Dorsolateral prefrontal cortex (tissue), 122 donors: ENCODE measurements at places on chromosomes 2 and 18.

DNA sequence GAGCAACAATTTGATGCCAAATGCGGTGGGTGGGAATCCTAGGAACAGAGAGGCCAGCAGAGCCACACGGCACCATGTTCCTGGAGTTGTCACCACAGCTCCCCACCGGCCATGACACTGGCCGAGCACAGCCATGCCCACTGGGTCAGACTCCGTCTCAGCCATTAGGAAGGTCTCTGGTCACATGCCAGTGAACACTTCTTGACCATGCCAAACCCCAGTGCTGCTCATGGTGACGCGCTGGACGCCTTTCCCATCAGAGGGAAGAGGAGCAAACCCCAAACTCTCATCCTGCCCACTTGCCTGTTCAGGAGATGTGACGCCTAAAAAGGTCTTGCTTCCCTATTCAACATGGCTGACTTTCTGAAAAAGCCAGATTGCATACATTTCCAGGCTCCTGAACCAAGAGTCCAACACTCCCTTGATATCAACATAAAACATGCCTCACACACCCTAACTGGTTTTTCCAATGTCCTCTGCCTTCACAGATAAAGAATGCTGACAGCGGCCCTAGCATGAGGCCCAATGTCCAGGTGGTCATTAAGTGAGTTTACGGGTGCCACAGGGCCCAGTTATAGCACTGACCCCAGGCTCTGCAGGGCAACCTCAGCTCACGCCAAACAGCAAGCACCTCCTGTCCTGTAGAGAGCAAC, 31.9 kb downstream of the TFCP2L1 start:
- no peak for DNase-seq

GRCh38 chr2:212030709-212031108, 507.9 kb downstream of the ERBB4 start:
- DNase-seq, result no peak

GRCh38 chr2:122749405-122749804, 994.0 kb downstream of the TSN start:
- DNase-seq, result no peak

DNA sequence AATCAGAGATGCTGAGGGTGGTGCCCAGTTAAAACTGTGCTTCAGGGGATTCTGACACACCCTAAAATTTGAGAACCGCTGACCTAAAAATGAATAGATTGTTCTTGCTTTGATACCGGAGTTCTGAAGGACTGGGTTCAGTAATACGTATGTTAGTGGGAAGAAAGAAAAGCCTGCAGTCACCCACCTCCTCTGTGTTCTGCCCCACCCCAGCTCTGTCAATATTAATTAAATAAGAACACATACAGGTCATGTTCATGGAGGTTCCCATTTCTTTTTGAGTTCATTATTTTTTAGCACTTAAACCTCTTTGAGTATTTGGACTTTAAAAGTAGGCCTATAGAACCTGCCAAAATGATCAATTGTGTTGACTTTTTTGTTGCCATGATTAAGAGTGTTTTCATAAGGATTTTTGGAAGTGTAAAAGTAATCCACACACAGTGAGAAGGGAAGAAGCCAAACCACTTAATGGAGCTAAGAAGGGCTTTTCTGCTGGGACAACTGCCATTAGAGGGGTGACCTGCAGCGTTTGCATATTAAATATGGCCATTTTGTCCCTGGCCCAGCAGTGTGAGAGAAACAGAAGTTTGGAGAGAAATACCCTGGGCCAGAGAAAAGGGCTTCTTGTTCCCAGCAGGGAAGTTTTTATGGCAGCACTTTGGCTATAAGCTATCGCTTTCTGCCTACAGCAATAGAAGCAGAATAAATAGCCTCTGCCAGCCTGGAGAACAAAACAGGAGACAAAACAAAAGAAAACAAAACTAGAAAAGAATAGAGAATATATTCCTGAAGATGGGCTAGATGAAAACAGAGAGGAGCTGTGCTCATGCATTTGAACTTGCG, 80.7 kb upstream of the RNF152 start:
- no peak for DNase-seq

- DNase-seq, result no peak
Measured at GRCh38 chr18:25341831-25342230, 10.1 kb downstream of the ZNF521 start.

GRCh38 chr2:101047075-101047766, 45.1 kb downstream of the RPL31 start:
- DNase-seq, result no peak

- DNase-seq, result no peak
Measured at GRCh38 chr2:127552336-127552735, 16.9 kb downstream of the MYO7B start.

DNA sequence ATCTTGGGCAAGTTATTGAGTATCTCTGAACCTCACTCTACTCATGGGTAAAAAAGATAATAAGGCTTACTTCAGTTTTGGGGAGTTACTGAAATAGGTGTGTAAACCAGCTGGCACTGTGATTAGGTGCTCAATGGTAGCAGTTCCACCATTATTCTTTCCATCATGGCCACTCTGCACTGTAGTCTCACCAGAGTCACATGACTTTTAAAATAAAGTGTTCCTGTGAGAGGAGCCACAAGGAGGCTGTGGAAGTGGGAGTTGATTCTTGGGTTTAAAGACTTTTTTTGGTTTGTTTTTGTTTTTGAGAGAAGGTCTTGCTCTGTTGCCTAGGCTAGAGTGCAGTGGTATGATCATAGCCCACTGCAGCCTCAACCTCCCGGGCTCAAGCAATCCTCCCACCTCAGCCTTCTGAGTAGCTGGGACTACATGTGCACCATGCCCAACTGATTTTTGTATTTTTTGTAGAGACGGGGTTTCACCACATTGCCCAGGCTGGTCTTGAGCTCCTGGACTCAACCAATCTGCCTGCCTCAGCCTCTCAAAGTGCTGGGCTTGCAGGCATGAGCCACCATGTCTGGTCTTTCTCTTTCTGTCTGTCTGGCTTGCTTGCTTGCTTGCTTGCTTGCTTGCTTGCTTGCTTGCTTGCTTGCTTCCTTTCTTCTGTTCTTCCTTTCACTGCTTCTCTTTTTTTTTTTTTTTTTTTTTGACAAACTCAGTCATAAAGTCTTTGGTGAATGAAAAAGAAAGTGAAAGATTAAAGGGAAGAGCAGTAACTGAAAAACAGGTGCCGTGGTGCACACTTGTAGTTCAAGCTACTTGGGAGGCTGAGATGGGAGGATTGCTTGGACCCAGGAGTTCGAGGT, 21.2 kb upstream of the ACVR1 start:
- DNase-seq, result no peak

DNA sequence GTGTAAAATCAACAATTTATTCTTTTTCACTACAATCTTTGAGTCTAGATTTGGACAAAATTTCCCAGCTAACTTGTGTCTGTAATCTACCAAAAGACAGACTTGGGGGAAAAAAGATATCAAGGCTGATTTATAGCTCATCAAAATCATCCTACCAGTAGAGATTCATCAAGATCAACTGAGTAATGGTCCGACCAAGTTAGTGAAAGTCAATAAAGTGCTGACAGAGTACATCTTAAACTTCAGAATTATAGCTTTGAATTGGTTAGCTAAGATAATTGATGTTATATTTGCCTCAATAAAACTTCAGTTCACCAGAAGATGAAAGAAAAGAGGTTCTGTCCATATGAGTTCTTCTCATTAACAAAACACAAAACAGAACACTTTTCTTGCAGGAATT, 207.1 kb upstream of the KYNU start:
- no peak for DNase-seq

DNA sequence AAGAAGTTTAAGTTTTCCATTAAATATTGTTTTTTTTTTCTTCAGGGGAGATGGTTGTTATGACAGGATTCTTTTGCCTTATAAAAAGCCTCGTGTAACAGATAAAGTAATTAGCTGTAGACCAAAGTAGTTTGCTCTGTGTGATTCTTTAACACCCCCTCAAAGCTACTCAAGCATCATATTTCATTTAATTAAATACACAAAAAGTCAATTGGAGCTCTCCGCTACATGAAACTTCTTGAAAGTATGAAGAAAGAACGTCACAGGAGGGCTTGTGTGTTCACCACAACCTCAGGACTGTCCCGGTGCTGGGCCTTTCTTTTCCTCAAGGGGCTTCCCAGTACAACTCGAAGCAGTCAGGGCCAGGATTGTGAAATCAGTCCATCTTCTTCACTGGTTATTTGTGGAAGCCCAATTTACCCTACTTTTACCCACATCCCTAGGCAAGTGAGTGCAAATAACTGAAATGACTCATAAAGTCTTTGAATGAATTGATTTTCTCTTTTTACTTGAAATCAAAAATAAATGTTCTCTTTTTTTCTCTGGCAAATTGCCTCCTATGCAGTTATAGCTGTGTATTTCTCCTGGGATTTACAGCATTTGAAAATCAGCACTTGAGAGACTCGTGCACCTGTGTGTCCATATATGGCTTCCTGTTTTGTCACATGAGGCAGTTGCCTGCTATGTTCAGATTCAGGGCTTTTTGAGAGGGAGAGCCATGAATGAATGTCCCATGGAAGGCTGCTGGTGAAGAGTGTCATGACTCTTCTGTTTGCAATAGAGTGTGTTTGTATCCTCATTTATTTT, 48.6 kb downstream of the LINC00305 start:
- no peak for DNase-seq

GRCh38 chr2:33484042-33484621, 7.7 kb downstream of the RASGRP3 start:
- DNase-seq, result no peak

DNA sequence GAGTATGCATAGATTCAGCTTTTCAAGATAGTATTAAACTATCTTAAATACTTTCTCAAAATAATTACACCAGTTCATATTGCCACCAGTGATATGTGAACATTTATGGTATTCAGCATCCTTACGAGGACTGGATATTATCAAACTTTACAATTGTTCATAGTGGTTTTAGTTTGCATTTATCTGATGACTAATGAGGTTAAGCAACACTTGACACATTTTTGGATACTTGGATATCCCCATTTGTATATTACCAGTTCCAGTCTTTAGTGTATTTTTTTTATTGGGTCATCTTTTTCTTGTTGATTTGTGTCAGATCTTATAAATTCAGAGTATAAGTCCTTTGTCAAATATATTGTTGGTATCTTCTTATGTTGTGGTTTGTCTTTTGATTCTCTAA, 128.4 kb downstream of the ASXL3 start:
- no peak for DNase-seq

DNA sequence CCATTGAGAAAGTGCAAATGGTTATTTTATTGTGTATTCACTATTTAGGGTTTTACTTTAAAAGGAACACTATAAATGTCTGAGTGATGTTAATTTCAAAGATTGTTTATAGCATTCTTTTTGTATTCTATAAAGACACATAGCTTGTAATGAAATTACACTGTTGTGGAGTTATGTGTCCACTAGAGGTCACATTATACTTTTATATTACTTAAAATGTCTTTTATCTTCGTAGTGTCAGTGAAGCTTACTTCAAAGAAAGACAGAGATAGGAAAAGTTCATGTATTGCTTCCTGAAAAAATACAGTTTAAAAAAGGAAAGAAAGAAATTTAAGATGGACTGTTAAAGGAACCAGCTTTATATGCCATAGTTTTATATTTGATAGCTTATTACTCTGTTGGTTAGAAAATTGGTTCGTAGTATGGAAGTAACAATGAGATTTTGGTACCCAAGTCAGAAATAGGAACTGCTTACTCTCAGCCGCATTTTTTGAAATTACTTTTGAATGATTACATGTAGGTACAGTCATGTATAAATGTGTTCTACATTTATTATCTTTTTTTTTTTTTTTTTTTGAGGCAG, 20.5 kb downstream of the APLF start:
- DNase-seq, result no peak

DNA sequence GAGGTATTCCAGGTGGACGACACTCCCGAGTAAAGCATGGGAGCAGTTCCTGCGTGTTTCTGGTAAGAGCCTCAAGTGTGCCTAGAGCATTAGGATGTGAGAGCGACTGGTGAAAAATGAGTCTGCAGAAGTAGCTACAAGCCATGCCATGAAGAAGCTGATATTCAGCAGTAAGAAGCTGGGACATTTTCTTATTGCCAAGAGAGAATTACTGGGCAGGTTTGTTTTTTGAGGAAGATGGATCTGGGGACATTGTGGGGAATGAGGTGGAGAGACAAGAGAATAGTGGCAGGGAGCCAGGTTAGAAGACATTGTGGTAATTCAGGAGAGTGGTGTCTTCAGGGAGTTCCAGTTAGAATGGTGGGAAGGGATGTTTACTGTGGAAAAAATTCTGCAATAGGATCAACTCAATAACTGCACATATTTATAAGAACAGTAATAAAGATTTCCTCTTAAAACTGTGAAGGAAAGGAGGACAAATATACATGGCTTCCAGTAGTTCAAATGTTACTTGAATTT, 38.2 kb downstream of the CRIM1 start:
- no peak for DNase-seq

DNA sequence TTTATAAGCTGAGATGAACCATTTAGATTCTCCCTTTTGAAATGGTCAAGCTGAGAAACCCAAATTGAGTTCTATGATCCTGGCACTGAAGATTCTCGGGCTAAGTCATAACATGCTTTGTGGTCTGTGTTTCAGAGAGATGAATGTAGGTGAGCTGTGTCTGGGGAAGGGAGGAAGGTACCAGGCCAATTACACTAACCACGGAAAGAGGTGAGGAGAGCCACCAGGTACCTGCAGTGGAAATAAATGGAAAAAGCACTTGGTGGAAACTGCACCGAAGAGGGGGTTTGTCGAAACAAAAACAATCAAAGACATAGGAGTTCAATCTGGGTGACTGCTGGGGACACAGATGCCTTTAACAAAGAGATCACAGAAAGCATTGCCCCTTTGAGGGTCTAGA, 963 bp upstream of the MRPL44 start:
- no peak for DNase-seq

DNA sequence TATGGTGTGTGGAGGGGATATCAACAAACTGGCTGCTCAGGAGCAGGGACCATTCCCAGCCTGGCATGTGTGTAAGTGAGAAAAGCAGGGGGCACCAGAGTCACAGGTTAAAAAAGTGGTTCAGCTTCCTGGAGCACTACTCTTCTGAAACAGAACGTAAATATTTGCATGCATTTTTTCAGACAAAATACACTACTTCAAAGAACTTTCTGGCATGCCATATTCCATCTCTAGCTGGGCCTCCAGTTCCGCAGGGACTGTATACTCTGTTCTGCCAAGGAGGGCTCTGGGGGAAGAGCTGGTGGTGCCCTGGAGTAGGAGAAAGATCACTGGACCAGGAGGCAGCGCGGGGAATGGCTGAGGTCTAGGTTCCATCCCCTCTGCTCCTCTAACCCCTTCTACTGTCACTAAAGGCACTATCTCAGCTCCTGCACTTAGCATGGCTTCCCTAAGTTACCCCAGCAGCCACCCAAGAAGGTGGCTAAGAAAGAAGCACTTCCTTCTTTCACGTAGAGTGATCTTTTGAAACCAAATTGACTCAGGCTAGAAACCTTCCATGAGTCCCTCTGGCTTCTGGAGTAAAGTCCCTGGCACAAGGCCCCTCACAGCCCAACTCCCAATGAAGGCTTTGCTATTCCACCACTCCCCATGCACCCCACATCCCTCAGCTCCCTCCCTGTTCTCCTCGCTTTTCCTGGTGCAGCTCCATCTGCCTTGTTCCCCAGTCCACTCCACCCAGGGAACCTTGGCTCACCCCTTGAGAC, 57.6 kb upstream of the CABLES1 start:
- no peak for DNase-seq

- DNase-seq, result no peak
Measured at GRCh38 chr2:136751406-136751805, 13.9 kb upstream of the THSD7B start.

GRCh38 chr2:99348173-99348572, 11.0 kb downstream of the EIF5B start:
- DNase-seq, result no peak
